ENCODE measurements at places on chromosomes 3 and 15.

DNA sequence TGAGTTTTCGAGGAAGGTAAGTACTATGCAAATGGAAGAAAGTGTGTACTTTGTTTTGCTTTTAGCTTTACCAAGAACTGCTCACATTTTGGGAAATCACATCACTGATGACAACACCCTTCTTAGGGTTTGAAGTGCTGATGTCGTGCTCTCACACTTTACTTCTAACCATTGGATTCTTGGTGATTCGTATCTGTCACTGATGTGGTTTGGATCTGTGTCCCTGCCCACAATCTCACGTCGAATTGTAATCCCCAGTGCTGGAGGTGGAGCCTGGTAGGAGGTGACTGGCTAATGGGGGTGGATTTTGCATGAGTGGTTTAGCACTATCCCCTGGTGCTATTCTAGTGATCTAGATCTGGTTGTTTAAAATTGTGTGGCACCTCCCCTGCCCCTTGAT is 75.4 kb upstream of the RGMA start:
- no peak for DNase-seq

GRCh38 chr3:58529516-58530353 is 7.3 kb downstream of the ACOX2 start:
- DNase-seq = peak; percentile 45

GRCh38 chr3:53554559-53555067 is 60.2 kb downstream of the CACNA1D start:
- DNase-seq = no peak

DNA sequence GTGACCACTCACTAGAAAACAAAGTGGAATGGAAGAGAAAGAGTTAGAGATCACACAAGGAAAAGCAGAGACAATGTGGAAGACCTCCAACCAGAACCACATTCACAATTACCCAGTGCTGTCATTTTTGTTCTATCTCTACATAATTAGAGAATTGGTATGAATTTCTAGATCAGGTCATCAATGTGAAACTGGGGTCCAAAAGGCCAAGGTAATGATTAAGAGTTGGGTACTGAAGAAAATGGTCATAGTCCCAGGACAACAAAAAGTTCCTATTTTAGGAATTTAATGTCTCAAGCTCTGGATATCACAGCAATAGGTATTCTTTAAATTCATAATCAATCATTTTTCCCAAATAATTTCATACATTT is 84.7 kb upstream of the PPIB start:
- DNase-seq = no peak

DNA sequence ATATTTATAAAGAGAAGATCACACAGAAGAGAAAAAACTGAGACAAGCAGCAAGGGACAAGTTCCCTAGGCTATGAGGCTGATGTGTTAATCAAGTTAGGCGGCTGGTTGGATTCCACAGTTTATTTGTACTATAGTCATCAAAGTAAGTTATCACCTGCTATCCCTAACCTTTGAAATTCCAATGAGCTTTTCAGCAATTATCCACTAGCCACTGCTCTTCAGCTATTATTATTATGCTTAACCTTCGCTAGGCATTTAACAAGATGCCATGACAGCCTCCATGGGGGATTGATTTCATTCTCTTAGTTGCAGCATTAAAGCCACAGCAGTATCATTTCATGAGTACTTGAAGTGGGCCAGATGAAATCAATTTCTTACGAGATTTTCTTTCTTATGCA is 699.5 kb upstream of the NAALADL2 start:
- no peak for DNase-seq

Measured in fibroblast of pulmonary artery (primary cell).